ENCODE measurements at places on chromosomes 16 and 17. TPM values are rescaled to one million over a fixed set of nuclear protein-coding genes. Genes with fewer than 3 reads are reported as not detected.

KRTAP1-4 gene
- not detected for polyA plus RNA-seq

HOXB8 gene
- polyA plus RNA-seq = not detected

ABI3 gene
- polyA plus RNA-seq = 15.6 TPM

IL17C gene
- polyA plus RNA-seq = 1.3 TPM

NHLRC4 gene
- 2.2 TPM for polyA plus RNA-seq

KRT14 gene
- not detected for polyA plus RNA-seq

OTOP3 gene
- not detected for polyA plus RNA-seq

XPO6 gene
- 348 TPM for polyA plus RNA-seq

CPPED1 gene
- 1.8 TPM for polyA plus RNA-seq

ZPBP2 gene
- polyA plus RNA-seq = 1.5 TPM

GPATCH8 gene
- polyA plus RNA-seq = 26.3 TPM

C16orf46 gene
- polyA plus RNA-seq = 0.13 TPM

OR3A1 gene
- not detected for polyA plus RNA-seq

TIGD7 gene
- polyA plus RNA-seq = 4.5 TPM

IKZF3 gene
- 63.0 TPM for polyA plus RNA-seq

TSPAN10 gene
- polyA plus RNA-seq = 0.34 TPM

MPHOSPH6 gene
- 4.6 TPM for polyA plus RNA-seq

CLEC10A gene
- polyA plus RNA-seq = 0.99 TPM

FBXO39 gene
- 0.12 TPM for polyA plus RNA-seq

All from B cell (primary cell).